LHCN-M2 (cell line): ENCODE measurements at places on chromosomes 3 and 15. TPM values are rescaled to one million over a fixed set of nuclear protein-coding genes. Genes with fewer than 3 reads are reported as not detected.
A peak's percentile ranks its signal among the peaks of the same experiment; 100 is the strongest.

Gene PCSK6
- 0.13 and 0.52 TPM in 2 replicates for total RNA-seq

Gene ATRIP
- 13.9 and 14.1 TPM in 2 replicates for total RNA-seq

Gene CPLX3
- not detected in 2 replicates for total RNA-seq

Gene ERICH6
- 0.11 and 0.38 TPM in 2 replicates for total RNA-seq

Gene CCDC33
- total RNA-seq, result not detected in 2 replicates

Gene CRABP1
- not detected in 2 replicates for total RNA-seq

Gene SIDT1
- total RNA-seq, result not detected in 2 replicates

Gene DNAH1
- total RNA-seq, result 0.71 and 2.1 TPM in 2 replicates

Gene SHC4
- 2.1 and 2.4 TPM in 2 replicates for total RNA-seq

Gene GNAI2
- 297 and 323 TPM in 2 replicates for total RNA-seq

GRCh38 chr15:29316422-29316821, 46.8 kb upstream of the NSMCE3 start:
- no peak for DNase-seq

DNA sequence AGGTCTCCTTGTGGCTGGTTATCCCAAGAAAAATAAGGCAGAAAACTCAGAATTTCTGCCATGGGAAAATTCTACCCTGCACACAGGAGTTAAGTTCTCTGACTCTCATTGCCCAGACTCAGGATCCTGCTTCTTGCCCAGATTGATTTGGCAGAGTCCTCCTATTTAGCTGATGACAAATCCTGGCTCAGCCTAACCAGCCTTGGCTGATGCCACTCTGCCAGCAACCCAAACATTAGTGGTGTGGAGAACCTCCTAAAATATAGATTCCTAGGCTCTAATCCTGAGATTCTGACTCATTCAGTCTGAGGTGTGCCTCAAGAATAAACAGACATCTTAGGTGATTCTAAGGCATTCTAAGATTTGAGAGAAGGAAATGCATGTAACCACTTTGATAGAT, 60.5 kb upstream of the ACTC1 start:
- DNase-seq, result peak; percentile 49

DNA sequence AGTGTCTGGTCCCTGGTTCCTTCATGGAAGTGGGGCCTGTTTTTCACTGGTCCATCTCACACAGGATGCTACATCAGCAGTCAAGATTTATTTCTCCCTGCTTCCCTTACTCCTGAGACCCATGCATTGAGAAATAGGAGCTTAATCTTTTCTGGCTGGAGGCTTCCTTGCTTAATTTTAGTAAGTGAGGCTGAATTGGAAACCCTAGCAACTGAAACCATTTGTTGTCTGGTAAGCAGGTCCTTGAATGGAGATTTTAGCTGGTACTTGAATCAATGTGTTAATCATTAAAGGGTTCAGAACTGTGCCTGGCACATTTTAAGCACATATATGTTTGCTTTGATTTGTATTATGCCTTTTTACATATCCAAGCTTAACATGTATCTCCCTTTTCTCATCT, 20.2 kb upstream of the MEF2A start:
- no peak for DNase-seq

DNA sequence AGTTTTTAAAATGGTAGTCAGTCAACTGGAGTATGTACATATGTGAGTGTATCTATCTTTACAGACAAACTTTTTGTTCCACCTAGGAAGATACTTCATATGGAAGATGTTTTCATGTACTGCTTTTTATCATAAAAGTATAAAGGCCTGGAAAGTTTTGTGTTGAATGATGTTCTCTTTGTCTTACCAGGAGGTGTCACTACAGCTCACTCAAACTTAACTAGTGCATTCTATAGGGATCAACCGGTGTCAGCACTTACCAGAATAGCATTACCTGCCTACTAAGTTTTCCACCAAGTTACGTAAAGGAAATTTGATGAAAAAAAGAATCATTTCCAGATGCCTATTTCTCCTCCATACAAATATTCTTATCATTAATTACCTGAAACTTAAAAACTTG, 522.6 kb upstream of the SEMA6D start:
- DNase-seq, result no peak

- no peak for DNase-seq
Observed at GRCh38 chr15:70859998-70860397, 6.0 kb upstream of the LARP6 start.

GRCh38 chr15:69758810-69759790, 306.5 kb downstream of the RPLP1 start:
- peak; percentile 30 for DNase-seq

GRCh38 chr15:62254137-62254934, 89.3 kb upstream of the C2CD4B start:
- DNase-seq, result peak; percentile 38

- no peak for DNase-seq
Observed at GRCh38 chr3:48927928-48928327, 9.3 kb downstream of the ARIH2 start.

DNA sequence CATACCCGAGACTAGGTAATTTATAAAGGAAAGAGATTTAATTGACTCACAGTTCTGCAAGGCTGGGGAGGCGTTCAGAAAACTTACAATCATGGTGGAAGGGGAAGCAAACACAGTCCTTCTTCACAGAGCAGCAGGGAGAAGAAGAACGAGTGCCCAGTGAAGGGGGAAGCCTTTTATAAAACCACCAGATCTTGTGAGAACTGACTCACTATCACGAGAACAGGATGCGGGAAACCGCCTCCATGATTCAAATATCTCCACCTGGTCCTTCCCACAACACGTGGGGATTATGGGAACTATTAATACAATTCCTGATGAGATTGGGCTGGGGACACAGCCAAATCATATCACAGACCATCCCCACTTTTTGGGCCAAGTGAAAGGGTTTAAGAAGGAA, 58.8 kb upstream of the CTXND1 start:
- peak; percentile 18 for DNase-seq

DNA sequence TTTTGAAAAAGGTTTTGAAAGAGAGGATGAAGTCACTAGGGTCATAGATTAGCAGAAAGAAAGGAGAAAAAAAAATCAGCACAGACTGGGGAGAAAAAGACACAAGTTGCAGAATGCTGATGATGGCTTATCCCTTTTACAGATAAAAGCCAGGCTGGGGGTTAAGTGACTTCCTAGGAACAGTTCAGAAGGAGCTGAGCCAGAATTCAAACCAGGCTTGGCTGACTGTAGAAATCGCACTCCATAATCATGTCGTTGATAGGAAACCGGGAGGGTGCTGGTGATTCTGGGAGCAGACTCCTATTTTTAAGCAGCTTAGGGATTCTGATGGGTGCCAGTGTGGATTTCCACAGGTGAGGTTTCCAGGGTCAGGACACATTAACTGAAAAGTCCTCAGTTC, 159.5 kb upstream of the BHLHE40 start:
- DNase-seq, result no peak

- DNase-seq, result no peak
Observed at GRCh38 chr3:166902374-166902773, 477.7 kb downstream of the ZBBX start.

DNA sequence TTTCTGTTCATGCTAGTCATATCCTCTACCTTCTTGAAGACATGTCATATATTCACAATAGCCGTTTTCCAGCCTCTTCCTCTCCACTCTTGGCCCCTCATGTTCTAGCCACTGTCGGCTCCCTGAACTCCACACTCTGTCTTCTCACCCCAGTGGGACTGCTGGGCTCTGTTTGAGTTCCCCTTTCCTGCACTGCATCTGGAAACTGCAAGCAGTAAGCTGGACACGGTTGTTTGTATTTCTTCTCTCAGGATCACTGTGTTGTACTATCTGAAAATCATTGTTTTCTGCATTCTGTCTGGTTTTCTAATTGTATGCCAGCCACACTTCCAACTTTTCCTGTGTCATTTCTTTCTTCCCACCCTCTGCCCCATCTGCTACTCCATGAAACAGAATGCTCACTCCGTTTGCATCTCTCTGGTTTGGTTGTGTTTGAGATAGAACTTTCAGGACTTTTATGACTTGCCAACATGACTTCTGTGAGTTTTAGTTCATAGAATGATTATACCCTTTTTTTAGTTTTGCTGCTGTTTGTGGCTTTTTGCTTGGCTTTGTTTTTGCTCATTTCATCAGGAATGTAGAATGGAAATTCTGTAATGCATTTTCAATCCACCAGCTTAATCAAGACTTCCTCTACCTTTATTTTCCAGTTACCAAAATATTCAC, 192.3 kb downstream of the PLCL2 start:
- no peak for DNase-seq

GRCh38 chr15:69318033-69318432, 19.3 kb downstream of the PAQR5 start:
- no peak for DNase-seq

DNA sequence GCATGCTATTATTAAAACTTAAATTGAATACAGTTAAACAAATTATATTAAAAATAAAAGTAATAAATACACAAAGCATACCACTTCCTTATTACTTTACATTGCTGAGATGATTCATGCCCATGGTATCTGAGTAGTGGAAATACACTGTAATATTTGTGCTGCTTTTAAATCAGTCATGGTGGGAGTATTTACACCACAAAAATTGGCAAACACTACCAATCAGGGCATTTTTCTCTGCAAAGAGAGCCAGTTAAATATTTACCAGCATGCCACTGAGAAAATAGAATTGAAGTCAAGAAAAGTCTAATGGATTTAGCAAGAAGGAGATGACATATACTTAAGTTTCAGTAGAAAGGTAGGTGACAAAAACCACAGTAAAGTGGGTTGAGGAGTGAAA, 19.6 kb downstream of the PPARG start:
- DNase-seq, result peak; percentile 88

- no peak for DNase-seq
Observed at GRCh38 chr3:65999606-66000005, 39.1 kb downstream of the MAGI1 start.

DNA sequence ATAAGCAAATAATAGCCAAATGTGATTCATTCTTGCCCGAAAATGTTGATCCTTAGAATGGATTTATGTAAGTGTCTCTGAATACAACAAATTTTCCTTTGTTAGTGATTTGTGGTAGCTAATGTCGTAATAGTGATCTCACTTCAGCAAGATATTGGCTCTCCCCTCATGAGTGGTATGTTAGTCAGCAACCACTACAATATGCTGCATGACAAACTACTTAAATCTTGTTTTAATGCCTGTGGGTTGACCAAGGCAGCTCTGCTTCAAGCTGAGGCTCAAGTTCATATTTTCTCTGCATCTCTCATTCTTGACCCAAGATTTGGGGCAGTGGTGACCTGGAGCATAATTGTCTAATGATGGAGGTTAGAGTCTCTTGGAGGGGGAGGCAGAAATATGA, 49.8 kb upstream of the GALNT15 start:
- DNase-seq, result peak; percentile 96

GRCh38 chr3:140509534-140509933, 168.3 kb upstream of the TRIM42 start:
- no peak for DNase-seq

GRCh38 chr15:49024840-49025239, 21.4 kb downstream of the SECISBP2L start:
- no peak for DNase-seq

DNA sequence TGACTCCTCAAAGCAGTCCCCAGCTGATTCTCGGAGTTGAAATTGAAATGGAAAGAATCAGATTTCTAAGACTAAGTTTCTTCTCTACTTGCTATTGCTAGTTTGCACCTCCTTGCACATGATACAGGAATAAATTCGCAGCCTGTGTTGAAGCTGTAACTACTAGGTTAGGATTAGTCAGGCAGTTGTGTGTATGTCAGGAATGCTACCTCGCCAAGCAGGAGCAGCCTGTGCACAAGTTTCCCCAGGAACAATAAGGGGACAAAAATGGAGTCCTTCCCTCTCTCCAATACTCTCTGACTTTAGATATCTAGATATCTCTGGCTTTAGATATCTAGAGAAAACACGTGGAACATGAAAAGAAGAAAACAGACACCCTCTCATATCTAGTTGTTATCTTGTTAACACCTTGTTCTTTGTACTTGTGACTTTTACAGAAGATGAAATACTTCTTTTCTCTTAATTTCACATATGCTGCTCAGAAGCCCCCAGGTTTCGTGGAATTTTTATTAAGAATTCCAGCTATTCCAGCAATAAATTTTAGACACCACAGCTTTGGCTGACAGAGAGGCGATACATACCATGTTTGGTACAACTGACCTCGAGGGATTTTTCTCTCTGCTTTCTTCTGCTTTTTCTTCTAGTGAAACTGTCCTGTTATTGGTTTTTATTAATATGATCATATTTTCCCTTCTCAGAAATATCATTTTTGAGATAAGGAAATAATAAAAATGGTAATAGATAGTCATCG, 56.1 kb upstream of the CMSS1 start:
- no peak for DNase-seq

DNA sequence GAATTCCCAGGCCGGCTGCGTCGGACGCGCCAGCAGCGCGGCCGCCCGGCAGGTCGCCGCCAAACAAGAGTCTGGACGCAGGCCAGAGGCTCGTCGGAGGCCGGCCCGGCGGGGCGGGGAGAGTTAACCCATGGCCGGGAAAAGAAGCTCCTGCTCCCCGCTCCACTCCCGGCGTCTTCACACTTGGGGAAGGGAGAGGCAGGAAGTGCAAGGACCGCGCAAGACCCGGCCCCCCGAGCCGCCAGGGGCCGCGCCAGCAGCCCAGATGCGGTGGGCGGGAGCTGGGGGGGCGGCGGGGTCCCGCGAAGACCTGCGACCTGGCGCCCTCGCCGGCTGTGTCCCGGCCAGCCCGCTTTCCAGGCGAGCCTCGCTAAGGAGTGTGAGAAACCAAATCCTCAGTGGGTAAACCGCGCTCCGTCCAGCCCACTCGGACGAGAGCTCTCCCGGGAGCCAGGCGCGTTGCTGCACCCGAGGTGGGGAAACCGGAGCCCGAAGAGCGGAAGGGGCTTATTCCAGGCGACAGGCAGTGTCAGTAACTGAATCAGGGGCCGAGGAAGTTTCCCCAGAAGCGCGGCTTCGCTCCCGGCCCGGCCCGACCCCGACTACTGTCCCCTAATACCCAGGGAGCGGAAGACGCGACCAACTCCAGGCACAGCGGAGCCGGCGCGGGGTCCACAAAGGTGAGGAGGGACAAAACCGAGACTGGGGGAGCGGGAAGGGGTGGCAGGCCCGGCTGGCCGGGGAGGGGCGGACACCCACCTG, 721 bp downstream of the ADAMTS7 start:
- DNase-seq, result peak; percentile 55

DNA sequence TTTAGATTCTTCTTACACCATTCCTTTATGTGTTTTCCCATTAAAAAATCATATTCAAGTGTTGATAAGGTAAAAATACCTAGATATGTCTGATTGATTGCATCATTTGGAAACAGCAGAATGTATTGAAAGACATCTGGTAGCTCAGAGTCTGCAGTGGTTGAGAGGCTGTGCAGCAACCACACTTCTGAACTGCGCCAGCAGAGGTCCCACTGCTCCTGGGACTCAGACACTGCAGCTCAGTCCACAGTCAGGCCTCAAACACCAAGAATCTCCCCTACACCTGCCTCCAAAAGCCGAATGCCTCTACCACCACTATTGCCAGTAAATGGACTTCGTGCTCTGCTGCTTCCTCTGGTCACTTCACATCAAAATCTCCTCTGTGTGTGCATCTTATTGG, 176.9 kb upstream of the LMCD1 start:
- DNase-seq, result peak; percentile 28

- DNase-seq, result no peak
Observed at GRCh38 chr3:195039180-195039843, 231.6 kb downstream of the XXYLT1 start.

- no peak for DNase-seq
Observed at GRCh38 chr3:50430950-50431435, 71.7 kb upstream of the TMEM115 start.
